ENCODE measurements at places on chromosomes 5 and 9. TPM values are rescaled to one million over a fixed set of nuclear protein-coding genes. Genes with fewer than 3 reads are reported as not detected.

- DNase-seq, result no peak
These were observed 106.2 kb downstream of the SYK start for GRCh38 chr9:90907790-90908189.

DNA sequence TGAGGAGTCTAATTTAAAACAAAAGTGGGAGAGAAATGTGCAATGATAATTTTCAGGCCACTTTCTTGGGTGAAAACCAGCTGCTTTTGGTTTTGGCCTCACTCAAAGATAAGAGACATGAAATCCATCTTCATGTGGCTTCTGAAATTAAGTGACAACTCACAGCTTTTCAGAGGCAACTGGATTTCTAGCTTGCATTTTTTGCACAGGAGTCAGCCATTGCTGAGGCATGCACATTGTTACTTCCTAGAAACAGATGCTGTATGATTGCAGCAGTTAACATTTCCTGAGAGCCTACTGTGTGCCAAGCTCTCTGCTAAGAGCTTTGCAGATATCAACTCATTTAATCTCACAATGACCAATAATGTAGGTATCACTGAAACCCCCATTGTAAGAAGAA lies 562.6 kb downstream of the NR2F1-AS1 start:
- DNase-seq, result no peak

GRCh38 chr5:153267506-153267905 lies 223.0 kb upstream of the GRIA1 start:
- no peak for DNase-seq

DNA sequence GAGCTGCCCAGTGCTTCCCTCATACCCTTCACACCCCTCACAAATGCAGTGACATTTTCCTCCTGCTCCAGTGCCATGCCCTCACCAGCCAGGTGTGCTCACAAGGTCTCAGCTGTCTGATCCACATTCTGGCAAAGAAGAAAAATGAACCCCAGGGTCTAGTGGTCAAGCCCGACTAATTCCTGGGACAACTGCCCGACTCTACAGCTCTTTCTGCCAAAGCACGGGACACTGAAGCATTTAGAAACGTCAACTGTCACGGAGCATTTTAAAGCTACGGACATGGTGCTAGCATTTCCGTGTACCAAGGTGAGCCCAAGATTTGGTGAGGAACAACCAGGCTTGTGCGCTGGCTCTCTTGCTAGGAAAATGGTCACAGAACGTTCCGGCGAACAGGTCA lies 56.8 kb upstream of the PHYKPL start:
- DNase-seq, result no peak

The SLC36A2 gene
- not detected for total RNA-seq

GRCh38 chr5:141649056-141649688 lies 2.0 kb downstream of the FCHSD1 start:
- no peak for DNase-seq

DNA sequence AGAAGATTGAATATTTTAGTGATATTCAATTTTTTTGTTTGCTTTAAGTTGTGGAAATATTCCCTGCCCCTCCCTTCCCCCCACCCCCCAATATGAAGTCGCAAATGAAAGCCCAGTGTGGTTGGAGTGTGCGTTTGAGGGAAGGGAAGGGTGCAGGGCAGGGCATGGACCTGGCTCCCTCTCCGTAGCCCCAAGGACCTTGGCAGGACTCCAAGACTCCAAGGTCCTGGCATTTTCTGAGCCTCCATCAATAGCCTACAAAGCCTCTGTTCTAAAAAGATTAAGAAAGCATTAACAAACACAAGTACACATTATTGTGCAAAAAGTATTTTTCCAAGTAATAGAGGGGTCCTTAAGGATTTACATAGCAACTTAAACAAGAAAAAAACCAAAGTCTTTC lies 38.8 kb upstream of the PTPN3 start:
- DNase-seq, result no peak

Data from B cell (primary cell).